HS-5 (cell line): ENCODE measurements at places on chromosomes 11 and 22.

- DNase-seq, result no peak
Observed at GRCh38 chr22:22200569-22201184, 43.9 kb upstream of the VPREB1 start.

GRCh38 chr11:112565551-112565950 is 304.9 kb upstream of the PLET1 start:
- no peak for DNase-seq

- no peak for DNase-seq
Observed at GRCh38 chr11:70568035-70568813, 169.9 kb downstream of the CTTN start.

DNA sequence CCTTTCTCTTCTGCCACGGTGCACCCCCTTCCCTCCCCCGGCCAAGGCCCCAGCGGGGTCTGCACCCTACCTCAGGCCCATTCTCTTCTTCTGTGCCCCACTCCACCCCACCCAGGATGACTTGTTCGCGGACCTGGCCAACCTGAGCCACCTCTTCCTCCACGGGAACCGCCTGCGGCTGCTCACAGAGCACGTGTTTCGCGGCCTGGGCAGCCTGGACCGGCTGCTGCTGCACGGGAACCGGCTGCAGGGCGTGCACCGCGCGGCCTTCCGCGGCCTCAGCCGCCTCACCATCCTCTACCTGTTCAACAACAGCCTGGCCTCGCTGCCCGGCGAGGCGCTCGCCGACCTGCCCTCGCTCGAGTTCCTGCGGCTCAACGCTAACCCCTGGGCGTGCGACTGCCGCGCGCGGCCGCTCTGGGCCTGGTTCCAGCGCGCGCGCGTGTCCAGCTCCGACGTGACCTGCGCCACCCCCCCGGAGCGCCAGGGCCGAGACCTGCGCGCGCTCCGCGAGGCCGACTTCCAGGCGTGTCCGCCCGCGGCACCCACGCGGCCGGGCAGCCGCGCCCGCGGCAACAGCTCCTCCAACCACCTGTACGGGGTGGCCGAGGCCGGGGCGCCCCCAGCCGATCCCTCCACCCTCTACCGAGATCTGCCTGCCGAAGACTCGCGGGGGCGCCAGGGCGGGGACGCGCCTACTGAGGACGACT is 15.9 kb downstream of the RTN4RL2 start:
- no peak for DNase-seq

DNA sequence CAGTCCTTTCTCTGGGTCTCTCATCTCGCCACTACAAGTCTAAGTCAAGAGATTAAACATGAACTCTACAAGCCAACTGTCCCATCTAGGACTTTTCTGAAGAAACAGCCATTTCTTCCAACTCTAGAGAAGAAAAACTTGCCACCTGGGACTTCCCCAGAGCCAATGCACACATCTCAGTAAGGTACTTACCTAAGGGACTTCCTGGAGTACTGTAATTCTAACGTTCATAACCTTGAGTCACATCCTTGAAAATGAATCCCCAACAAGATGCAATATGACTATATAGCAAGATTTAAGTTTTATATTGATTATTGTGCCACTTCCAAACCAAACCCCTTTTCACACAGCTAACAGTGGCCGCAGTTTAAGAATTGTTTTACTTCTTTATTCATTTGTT is 11.9 kb upstream of the ISX start:
- no peak for DNase-seq

- DNase-seq, result no peak
Observed at GRCh38 chr11:116980136-116980793, 118.0 kb downstream of the SIK3 start.

DNA sequence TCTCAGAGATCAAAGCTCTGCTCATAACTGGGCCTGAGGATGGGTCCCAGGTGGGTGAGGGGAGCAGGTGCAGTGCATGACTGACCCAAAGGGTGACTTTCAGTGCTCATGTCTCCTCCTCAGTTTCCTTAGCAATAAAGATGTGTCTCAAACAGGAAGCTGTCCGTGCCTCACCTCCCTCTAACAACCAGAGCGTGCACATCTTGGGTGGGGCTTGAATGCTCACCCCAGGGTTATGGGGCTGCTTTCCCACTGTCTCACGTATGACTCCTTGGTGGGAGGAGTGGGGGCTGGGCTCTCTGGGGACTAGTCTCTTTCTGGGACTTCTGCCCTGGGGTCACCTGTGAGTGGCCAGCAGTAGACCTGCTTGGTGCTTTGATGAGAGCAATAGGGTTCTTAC is 53.9 kb upstream of the PHOX2A start:
- no peak for DNase-seq

GRCh38 chr11:32109138-32109537 is 18.3 kb downstream of the RCN1 start:
- no peak for DNase-seq

DNA sequence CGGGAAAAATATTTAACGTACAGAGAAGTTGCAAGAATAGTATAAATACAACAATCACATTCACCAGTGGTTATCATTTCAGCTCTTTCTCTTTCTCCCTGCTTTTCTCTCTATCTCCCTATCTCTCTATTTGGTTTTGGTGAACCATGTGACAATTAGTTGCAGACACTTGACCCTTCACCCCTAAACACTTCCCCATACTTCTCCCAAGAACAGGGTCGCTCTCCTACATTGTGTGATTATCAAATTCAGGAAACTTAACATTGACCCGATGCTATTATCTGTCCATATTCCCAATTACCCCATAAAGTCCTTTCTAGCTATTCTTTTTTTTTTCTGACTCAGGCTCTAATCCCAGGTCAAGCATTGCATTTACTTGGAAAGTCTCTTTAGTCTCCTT is 4.8 kb upstream of the CYB5R3 start:
- DNase-seq, result no peak

DNA sequence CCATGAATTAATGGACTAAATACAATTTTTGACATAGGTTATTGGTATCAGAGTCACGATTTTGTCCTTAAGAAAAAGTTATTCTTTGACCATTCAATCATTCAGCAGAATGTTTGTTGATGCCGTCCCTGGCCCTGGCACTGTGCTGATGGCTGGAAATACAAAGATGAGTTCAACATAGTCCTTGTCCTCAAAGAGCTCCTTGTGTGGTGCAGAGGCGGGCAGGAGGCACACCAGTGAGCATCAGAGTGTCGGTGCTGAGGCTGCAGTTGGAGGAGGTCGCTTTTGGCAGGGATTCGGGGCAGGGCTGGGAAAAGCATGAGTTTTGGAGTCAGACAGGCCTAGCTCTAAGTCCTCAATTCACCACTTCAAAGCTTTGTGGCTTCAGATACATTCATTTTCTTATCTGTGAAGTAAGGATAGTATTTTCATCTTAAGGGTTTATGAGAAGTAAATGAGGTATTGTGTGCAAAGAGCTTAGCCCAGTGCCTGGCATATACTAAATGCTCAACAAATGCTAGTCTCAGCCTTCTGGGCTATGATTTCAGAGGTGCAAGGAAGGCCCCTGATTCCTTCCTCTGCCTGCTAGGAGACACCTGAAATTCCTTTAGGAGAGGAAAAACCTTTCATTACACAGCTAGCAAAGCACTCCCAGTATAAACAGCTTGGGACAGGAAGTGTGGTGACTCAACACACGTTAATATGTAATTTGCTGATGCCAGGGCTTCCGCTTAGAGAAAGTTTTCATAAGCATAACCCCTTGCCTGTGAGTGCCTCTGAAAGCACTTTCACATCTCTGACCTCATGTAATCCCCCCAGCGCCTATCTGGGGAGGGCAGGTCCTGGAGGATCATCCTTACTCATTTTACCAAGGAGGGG is 113.8 kb downstream of the NECTIN1 start:
- peak; percentile 58 for DNase-seq

- DNase-seq, result no peak
Observed at GRCh38 chr11:13983081-13983751, 20.7 kb downstream of the SPON1 start.

GRCh38 chr11:11449327-11449726 is 96.3 kb upstream of the CSNK2A3 start:
- DNase-seq, result no peak

DNA sequence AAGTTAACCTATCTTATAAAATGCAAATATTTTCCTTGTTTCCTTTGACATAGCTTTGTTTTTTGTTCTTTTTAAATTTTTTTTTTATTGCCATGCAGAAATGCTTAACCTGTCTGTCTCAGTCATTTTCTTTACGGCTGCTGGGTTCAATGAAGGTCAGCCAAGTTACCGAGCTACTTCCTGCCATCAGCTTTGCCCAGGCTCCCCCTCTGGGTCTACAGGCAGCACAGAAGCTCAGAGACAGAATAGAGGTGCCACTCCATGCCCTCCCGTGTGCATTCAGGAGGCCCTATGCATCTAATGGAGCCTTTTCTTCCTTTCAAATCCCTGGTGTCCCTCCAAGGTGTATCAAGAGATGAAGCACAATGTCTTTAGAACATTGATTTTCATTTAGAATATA is 411.0 kb upstream of the NARS2 start:
- DNase-seq, result no peak

DNA sequence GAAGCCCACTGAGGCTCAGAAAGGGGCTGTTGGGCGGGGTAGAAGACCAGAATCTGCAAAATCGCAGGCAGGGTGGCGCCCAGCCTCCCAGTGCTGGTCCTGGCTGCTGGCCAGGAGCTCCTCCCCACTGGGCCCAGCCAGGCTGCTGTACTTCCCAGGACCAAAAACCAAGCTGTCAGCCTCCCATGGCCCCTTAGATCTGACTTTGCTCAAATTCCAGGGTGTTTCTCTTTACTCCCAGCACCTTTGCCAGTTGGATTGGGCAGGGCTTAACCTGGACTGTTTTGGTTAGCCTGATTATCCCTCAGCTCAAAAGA is 44.2 kb upstream of the WEE1 start:
- DNase-seq, result no peak

DNA sequence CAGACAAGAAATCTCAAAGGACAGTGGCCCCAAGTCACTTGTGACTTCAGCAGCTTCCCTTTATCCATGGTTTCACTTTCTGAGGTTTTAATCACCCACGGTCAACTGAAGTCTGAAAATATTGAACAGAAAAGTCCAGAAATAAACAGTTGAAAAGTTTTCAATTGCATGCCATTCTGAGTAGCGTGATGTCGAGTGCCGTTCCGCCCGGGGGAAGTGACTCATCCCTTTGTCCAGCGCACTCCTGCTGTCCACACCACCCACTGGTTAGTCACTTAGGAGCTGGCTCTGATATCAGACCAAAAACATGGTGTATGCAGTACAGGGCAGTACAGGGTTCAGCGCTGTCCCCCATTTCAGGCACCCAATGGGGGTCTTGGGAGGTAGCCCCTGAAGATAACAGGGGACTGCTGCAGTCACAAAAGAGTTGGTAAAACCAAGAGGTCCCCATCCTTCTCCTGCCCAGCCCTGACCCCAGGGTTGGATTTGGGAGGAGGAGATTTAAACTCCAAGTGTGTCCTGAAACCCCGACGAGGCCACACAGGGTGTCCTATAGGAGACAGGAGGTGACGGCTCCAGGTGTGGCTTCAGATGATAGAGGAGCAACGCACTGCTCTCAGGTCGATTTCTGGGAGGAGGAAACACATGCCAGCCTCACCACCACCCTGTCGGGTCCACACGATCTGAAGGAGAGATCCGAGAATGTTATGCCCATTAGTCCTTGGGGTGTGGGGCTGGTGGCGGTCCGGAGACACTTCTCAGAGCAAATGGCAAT is 390.1 kb downstream of the CTTN start:
- peak; percentile 77 for DNase-seq

GRCh38 chr11:92180664-92181251 is 43.9 kb upstream of the FAT3 start:
- DNase-seq, result no peak

DNA sequence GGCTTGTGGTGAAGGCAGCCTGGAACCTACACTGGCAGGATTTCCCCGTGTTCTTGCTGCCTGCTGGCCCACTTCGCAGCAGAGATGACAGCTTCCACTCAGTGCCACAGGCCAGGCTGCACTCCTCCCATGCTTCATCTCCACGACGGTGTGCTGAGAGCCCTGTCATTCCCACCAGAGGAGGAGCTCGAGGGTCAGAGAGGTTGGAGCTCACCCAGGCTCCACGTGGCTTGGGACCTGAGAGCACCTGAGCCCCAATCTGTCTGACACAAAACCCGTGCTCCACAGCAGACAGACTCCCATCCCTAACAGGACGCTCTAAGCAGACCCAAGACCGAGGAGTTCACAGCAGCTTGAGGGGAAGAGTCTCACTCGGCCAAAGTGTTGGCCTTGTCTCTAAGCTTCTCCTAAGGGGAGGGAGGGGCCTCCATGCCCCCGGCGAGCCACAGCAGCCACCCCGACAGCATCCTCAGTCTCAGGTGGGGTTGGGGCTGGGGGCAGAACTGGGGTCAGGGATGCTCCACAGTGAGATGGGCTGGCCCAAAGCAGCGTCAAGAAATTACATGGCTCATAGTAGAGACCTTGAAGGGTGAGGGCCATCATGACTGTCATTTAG is 10.7 kb downstream of the LRFN4 start:
- DNase-seq, result no peak

DNA sequence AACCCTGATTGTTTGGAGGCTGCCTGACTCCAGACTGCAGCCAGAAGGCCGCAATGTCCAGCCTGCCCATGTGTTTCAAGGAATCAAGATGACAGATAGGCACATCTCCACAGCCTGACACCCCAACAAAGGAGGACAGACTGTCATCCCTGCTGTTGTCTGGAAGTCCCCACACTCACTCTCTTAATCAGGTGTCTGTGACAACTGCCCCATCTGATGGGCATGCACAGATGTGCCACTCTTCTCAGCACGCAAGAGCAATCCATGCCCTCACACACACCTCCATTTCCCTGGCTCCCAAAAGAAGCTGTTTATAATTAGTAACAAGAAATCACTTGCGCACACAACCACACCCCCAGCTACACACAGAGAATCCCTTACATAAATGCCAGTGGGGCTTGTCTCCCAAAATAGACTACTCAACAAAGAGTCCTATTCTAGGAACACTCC is 117.6 kb downstream of the C11orf58 start:
- no peak for DNase-seq

- no peak for DNase-seq
Observed at GRCh38 chr22:41915035-41915785, at the start of gene SHISA8. TSS of gene SHISA8 (minus strand) at chr22:41915074. CDS start at chr22:41914667, 407 bp downstream.
